ENCODE measurements at places on chromosomes 12 and 14.

GRCh38 chr12:110798461-110798860 lies 48.3 kb upstream of the CCDC63 start:
- DNase-seq = peak; percentile 19

GRCh38 chr12:88985631-88986030 lies 366.7 kb downstream of the DUSP6 start:
- DNase-seq = no peak

DNA sequence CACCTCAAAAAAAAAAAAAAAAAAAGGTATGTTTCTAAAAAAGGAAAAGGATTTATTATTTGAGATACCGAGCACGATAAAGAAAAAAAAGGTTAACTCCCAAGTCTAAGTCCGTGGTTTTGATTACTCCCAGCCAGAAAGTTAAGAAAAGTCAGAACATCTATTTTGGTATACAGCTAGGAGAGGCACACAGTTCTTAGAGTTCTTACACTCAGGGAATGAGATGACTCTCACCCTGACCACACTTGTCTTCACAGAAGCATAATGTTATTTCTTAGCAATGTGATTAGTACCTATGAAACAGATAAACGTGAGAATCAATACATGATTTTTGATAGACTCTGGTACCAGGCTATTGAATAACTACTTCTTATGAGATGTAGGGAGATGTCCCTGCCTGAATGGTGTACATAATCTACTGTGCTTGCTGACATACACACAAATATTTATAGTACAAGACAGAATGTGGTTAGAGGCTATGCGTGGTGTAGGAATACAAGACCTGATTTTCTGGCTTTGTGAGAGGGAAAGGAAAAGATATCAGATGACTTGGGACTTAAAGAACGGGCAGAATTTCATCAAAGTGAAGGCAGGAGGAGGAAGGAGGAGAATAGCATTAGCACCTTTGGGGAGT lies 31.6 kb downstream of the LIMA1 start:
- peak; percentile 81 for DNase-seq

GRCh38 chr14:51002406-51002999 lies 58.2 kb upstream of the PYGL start:
- no peak for DNase-seq

DNA sequence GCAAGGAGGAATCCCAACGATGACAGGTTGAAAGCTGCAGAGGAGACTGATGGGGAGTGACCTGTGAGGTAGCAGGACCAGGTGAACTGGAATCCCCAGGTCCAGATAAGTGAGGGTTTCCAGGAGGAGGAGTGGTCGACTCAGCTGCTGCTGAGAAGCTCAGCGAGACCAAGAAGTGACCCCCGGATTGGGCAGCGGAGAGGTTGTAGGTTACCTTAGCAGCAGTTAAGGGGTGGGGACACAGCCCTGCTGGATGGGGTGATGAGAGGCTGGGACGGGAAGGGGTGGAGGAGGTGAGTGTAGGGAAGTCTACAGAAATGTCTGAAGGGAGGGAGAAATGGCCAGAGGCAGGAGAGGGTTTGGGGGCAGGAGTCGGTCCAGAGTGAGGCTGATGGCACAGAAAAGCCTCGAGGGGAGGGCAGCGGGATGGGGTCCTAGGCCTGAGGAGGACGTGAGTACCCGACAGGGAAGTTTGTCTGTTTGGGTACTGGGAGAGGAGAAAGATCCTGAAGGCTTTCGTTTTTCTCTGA lies 2.6 kb upstream of the RCOR1 start:
- no peak for DNase-seq

- no peak for DNase-seq
Measured at GRCh38 chr12:119069147-119069642, 87.9 kb downstream of the SRRM4 start.

DNA sequence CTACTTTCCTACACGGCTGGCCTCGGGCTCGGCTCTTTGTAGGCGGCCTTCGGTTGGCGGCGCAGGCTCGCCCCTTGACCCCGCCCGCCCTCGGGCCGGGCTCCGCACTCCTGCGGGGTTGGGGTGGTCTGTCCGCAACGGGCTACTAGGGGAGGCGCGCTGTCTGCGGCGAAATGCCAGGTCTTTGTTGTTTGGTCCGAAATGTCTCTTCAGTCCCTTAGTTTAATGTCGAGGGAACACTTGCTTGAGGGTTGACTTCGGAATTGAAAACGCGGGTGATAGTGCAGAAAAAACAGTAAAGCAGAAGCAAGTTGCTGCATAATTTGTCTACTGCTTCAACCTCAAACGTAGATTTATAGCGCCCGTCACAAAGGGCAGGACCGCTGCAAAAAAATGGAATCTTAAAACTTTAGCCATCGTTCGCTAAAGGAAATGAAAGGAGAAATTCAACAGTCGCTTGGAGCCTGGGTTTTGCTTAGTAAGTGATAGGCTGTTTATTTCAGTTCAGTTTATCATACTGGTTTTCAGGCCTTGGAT lies 390 bp downstream of the JKAMP start:
- no peak for DNase-seq

DNA sequence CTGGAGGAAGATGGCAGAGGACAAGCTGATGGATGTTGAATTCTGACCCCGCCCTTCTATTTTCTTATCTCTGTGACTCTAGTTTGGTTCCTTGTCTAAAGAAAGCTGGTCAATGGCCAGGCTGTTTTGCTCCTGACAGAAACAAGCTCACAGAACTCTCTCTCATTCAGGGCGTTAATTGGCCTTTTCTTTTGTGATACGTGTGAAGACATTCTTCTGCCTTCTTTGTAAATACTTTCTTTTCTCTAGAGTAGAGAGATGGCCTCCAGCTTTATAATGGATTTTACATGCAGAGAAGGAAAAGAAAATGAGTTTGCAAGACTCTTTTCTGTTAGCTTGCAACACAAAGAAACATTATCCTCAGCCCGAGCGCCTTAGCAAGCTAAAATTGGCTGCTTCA lies 492.2 kb upstream of the CCDC196 start:
- no peak for DNase-seq

- no peak for DNase-seq
Measured at GRCh38 chr12:106648736-106649135, 65.9 kb downstream of the RFX4 start.

DNA sequence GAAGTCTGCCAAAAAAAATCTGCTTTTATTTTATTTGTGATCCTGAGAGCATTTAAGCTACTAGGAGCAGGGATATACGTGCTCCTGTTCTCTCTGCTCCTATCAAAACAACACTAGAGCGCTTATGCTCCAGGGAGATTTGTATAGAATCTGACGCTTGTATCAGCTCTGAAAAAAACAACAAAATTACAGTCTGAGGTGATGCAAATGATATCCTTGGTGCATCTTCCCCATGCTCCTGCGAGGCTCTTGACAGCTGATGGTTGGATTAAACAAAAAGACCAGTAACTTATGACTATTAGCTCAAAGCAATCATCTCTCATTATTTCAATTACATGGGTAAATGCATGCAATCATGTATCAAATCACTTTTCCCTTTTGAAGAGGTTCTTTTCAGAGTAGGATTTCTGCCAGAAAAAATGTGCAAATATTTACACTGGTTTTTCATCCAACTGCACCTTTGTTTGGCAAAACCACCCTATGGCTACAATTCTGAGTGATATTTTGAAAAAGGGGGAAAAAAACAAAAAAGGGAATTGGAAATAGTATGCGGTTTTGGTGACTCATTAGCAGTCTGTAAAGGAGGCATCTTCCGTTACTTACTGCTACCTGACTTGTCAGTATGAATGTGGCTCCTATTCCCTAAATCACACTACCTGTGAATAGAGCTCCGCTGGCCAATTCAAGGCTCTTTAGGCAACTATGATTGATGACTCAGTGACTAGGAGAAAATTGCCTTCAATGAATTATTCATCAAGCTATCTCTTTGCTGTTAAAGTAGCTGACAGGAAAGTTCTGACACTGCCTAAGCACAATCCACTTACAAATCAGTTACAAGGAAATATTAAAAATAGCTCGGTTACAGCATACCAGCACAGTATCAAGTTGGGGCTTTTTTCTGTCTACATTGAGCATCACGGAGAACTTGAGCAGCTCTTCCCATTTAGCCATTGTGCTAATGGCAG lies 450.0 kb downstream of the FOXG1 start:
- DNase-seq = peak; percentile 6

GRCh38 chr14:23344481-23344880 lies 8.2 kb downstream of the SLC22A17 start:
- no peak for DNase-seq

Measured in mesenchymal stem cell (in vitro differentiated cells and primary cell).